Activated T-helper 17 cell treated with anti-CD3 and anti-CD28 coated beads, Interleukin-2, amount 50 U/mL, for 72 hours (primary cell): ENCODE measurements at places on chromosomes 12 and 14.

DNA sequence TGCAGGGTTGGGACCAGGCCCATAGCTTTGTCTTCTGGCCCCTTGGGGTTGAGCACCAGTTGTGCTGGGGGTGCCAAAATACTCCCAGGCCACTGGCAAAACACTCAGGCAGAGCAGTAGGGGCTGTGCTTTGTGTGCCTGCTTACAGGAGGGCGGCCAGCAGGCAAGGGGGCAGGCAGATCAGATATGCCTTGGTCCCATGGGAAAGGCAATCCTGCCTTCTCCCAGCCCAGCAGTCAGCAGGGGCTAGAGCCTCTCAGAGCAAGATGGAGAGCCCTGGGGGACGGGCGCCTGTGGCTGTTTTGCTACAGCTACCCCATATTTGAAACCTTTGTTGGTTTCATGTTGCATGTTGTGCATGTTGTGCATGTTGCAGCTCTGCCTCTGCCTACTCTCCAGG, 36.2 kb upstream of the TMX1 start:
- no peak for ATAC-seq

DNA sequence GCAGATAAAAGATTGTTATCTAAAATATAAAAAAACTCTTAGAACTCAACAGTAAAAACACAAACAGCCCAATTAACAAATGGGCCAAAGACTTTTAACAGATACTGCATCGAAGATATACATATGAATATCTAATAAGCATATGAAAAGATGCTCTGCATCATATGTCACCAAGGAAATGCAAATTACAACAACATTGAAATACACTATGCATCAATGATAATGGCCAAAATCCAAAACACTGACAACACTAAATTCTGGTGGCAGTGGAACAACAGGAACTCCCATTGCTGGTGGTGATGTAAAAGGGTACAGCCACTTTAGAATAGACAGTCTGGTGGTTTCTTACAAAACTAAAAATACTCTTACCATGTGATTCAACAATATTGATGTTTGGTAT, 40.8 kb downstream of the KLHDC2 start:
- no peak for ATAC-seq

GRCh38 chr14:57707219-57707618, 158.7 kb downstream of the SLC35F4 start:
- ATAC-seq, result no peak

- no peak for ATAC-seq
These were observed 107.9 kb upstream of the PLEKHA5 start for GRCh38 chr12:19021646-19022045.

DNA sequence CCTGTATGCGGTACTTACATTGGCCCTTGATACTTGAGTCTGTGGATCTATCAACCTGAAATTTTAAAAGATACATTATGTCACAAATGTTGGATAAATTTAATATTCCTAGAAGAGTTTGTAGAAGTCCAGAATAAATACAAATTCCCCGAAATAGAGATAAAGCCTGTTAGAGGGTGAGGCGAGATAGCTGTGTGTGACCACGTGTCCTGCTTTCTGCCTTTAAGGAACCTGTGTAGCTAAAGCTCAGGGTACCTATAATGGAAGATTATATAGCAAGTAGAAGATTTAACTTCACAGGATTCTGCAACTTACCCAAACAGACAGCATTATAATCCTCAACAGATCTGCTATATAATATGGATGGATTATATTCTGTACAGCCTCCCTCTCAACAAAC, 58.8 kb downstream of the APPL2 start:
- no peak for ATAC-seq

- ATAC-seq, result peak; percentile 75
These were observed 17.4 kb downstream of the ACVRL1 start for GRCh38 chr12:51924551-51925319.

DNA sequence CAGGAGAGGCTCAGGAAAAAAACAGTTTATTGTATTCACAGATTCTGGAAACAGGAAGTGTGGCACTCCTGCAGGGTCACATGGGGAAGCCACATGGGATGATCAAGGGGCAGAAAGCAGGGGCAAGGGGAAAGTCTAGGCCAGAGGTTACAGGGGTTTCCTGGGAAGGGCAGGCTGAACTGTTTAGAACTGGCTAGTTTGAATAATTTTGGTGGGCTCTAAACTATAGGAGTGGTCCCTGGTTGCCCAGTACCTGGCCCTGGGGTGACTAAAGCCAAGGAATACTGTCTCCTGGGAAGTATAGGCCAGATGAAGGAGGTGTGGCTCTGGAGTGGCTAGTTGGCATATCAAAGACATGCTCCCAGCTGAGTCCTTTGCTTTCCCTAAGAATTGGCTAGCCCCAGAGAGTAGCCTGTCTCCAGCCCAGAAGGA, 169.2 kb downstream of the SLC41A2 start:
- ATAC-seq, result no peak

DNA sequence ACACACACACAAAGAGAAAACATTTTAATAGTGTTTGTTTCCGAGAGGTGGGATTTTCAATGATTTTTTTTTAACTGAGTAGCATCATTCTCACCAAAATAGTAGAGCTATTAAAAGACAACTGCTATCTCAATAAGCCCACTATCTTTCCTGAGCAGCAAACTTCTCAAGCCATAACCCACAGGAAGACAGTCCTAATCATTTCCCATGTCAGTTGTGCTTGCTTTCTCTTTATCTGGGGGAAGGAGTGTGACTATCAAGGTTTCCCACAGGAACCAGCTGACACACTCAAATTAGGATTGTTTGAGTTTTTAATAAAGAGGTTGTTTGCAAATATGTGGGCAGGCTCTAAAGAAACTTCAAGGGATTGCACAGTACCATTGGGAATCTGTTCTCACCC, 4.9 kb upstream of the MAX start:
- no peak for ATAC-seq

DNA sequence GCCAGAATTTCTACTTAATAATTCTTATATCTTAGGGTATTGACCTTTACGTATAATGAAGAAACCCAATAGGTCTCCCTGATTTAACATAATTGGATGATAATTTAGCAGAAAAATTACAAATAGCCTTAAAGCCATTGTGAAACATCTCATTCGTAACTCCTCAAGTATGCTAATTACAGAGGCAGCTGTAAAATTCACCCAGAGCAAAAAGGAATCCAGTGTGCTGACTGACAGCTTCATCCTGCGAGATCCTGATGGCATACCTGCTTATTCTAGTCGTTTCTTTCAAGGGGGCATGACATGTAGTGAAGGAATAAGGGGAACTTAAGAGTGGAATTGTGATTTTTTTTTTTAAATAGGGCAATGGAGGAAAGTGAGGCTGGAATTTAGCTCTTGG, 291.5 kb downstream of the FUT8 start:
- ATAC-seq, result no peak

GRCh38 chr12:106564678-106565329, 18.0 kb upstream of the RFX4 start:
- ATAC-seq, result no peak

GRCh38 chr12:82966001-82966559, 279.4 kb downstream of the TMTC2 start:
- no peak for ATAC-seq

- ATAC-seq, result peak; percentile 21
These were observed 14.6 kb upstream of the CABP1 start for GRCh38 chr12:120625557-120626419.
